Kidney epithelial cell (primary cell): ENCODE measurements at places on chromosomes 6 and 20.

- DNase-seq = no peak
These were observed 70.2 kb upstream of the BCLAF1 start for GRCh38 chr6:136359851-136360250.

GRCh38 chr6:101397199-101397598 is 3.7 kb downstream of the GRIK2 start:
- DNase-seq = no peak

- DNase-seq = no peak
These were observed 46.1 kb downstream of the GMPR start for GRCh38 chr6:16284472-16284871.

DNA sequence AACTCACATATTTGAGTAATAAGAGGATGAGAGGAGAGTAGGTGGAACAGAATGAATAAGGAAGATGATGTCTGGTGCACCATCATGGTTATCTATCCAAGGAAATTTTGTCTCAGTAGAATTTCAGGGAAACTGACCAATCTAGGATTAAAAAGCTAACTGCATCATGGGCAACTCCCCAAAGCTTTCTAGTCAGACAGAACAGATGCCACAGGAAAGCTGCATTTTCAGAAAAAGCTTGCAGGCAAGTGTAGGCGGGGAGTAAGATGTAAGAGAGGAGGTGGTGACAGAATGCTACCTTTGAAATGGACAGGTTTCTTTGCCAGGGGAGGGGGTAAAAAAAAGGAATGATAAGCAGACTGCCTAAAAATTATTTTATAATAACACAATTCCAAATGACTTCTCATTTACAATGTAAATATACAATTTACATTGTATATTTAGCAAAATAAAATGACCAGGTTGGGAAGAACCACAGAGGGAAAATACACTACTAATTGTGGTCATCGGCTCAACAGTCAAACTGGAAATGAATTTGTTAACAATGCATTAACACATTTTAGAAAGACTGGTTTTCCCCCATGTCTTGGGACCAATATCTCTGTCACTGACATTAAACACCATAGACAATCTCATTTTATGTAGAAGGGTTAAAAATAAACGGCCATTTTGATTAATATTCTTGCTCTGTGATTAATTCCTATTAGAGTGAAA is 15.1 kb downstream of the NHSL1 start:
- DNase-seq = no peak

- no peak for DNase-seq
These were observed 26.4 kb upstream of the SLC9A8 start for GRCh38 chr20:49786196-49786595.

DNA sequence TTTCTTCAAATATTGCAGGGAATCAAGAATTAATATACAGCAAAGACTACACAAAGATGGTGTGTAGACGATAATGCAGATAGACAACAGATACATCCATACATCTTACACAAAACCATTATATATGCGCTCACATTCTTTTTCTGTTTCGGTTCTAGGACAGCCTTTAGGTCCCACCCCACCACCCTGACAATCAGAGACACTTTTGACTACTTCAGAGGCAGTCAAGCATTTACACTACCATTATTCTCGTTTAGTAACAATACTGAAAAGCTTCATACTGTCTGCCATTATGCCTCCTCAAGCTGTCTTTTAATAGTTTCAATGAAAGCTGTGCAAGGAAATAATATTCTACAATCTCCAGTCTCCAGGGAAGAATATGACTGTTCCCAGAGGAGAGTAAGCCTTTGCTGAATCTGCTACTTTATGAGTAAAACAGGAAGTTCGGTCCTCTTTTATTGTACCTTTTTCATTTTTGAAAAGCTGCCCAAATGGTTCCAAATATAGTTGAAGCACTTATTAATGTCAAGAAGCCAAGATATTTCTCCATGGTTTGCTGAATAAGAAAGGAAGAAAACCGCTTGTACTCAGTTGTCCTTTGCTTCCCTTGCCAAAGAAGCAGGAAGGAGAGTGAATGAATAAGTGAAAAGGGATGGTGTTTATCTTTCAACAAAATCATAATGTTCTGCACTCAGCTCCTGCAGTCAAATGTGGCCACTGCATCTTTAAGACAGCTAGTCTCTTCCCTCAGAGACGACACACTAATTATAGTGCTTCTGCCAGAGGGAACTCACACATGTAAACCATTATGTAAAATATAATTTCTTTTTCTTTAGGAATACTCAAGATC is 468.3 kb downstream of the CDC5L start:
- no peak for DNase-seq

GRCh38 chr6:104541411-104541810 is 318.3 kb downstream of the HACE1 start:
- no peak for DNase-seq

- DNase-seq = no peak
These were observed 2.0 kb downstream of the FGD2 start for GRCh38 chr6:37007340-37008043.

GRCh38 chr6:98946879-98947410 is 801 bp downstream of the FBXL4 start:
- no peak for DNase-seq

- no peak for DNase-seq
These were observed 48.6 kb upstream of the SLC16A10 start for GRCh38 chr6:111038534-111039252.

- DNase-seq = no peak
These were observed 88.2 kb downstream of the HIVEP2 start for GRCh38 chr6:142856624-142857232.

DNA sequence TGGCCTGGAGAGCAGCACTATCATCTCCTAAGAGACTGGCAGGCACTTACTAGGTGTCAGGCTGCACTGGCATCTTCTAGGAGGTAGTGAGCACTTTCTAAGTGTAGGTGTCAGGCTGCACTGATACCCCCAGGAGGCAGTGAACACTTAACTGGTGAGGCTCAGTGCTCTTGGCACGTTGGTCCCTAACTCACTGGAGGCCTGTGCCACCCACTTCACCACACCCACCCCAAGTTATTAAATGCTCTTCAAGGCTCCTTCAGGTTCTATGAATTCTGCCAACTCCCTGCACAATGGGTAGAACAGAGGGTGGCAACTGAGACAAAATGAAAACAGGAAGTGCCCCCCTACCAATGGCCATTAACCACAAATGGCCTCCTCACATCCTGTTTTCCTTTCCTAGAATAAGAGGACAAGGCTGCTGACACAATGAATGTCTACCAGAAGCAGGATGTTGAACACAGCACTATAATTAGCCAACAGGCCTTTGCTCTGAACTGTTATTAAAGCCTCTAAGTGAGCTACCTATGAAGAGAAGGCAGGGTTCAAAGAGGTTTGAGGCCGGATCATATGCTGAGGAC is 29.4 kb downstream of the NCOA5 start:
- no peak for DNase-seq

- DNase-seq = no peak
These were observed 45.0 kb downstream of the TFAP2A start for GRCh38 chr6:10369896-10370295.

GRCh38 chr20:21090111-21090618 is 16.0 kb downstream of the LINC00237 start:
- DNase-seq = no peak

DNA sequence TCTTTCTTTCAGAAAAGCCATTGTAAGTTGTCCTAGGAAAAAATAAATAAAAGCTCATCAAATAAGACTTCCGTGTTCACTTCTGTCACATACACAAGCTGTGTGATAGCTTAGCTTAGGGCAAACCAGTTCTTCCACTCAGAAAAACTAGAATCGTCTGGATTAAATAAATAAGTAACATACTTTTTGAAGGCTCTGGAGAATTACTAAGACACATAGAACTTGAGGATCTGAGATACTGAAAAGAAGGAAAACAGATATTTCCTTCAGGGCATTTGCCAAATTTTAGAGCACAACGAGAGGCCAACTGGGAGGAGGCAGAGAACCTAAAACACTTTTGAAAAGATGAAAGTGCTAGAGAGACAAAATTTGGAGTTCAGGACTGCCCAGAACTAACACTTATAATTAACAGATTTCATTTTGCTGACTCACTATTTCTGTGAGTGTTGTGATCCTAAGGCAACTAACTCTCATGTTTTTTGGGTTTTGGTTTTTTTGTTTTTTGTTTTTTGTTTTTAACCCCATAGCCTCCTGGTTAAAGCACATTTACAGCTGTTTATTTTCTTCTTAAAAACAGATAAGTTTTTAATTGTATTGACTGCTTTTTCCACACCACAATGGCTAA is 38.7 kb upstream of the THEMIS start:
- DNase-seq = no peak

- no peak for DNase-seq
These were observed 32.9 kb downstream of the PKIG start for GRCh38 chr20:44615169-44615791.

DNA sequence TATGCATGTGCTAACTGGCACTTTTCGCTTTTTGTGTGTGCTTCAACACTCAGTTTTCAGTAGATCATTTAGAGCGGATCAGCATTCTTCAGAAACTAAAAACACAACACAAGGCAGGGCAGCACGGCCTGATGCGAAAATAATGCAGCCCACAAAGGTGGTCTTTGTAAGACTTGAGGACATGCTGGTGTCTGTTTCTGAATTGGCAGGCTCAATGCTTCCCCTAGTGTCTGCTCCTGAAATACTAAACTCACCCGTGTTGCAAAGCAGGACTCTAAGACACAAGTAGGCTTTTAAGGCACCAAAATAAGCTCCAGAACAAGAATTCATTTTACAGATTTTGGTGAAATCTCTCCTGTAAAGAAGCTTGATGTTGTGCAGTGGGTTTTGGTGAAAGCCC is 676.5 kb downstream of the TENT5A start:
- DNase-seq = no peak

- no peak for DNase-seq
These were observed 2.0 kb downstream of the HFE start for GRCh38 chr6:26089272-26089671.

- no peak for DNase-seq
These were observed 23.7 kb upstream of the TSHZ2 start for GRCh38 chr20:52948491-52948890.

GRCh38 chr6:85496009-85496579 is 46.2 kb downstream of the NT5E start:
- no peak for DNase-seq

DNA sequence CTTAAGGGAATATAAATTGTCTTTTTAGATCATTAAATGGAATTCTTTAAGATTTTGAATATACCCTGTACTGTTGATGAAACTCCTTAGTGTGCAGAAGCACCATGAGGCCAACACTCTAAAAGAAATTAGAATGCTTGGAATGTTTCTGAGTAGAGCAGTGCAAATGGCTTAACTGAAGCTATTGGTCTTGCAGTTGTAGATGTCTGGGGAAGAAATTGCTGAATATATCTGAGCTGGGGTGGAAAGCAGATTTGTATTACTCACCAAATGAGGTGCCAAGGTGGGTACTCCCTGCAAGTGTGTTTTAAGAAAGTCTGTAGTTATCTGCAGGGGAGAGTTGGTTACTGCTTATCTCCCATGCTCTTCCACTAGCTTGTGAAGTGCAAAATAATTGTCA is 119.0 kb downstream of the ADGRG6 start:
- DNase-seq = no peak

DNA sequence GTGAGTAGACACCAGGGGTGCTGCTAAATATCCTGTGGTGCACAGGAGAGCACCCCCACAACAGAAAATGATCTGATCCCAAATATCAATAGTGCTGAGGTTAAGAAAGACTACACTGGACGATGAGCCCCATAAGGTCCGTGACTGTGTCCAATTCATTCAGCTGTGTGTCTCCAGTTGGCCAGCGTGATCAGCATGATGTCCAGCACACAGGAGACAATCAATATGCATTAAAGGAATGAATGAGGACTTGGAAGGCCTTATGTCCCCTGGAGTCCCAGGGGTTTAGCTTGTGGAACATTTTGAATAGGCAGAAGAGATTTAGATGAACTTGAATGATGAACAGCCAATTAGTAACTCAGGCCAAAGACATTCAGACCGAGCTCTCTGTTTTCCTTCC is 6.3 kb downstream of the PPP1R16B start:
- no peak for DNase-seq
